Jurkat, Clone E6-1 (cell line): ENCODE measurements at places on chromosomes 7 and 10.

- no peak for DNase-seq
Observed at GRCh38 chr10:22473044-22473443, 127.7 kb downstream of the SPAG6 start.

DNA sequence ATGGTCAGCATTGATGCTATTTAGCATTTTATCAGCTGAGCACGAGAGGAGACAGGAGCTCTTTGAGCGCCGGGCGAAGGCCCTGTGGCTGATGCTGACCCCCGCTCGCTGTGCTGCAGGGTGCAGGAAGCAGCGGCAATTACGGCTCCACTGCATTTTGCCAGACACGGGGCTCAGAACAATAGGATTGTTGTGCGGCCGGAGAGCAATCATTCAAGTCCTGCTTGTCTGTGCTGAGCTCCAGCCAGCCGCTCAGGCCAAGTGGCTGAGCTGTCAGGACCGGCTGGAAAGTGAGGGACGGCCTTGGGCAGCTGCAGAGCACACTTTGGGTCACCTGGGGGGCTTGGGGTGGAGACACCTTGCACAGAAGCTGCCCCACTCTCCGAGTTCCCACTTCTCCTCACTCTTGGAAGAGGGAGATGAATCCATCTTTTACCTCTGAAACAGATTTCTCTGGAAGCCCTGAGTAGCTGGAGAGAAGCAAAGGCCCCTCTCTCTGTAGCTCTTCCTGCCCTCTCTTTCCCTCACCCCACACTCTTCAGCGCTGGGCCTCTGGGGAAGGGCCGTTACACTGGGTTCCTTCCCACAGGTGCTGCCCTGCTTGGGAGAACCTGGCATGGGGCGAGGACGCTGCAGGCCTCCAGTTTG, 17.3 kb upstream of the ADARB2 start:
- DNase-seq, result no peak

DNA sequence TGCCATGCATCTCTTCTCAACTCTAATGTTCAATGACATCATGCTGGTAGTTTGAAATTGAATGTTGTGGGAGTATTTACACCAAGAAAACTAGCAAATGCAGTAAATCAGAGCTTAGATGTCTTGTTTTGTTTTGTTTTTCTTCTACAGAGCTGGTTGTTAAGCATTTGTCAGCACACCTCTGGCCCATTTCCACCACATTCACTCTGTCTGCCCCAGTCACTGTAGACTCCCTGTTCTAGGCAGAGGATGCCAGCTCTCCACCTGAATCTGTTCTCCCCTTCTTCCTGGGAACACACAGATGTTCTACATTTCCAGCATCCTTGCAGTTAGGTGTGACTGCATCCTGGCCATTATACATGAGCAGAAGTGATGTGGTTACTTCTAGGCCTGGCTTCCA, 4.1 kb upstream of the ARHGAP22 start:
- no peak for DNase-seq

- DNase-seq, result no peak
Observed at GRCh38 chr10:116915340-116915739, 66.0 kb downstream of the ENO4 start.

DNA sequence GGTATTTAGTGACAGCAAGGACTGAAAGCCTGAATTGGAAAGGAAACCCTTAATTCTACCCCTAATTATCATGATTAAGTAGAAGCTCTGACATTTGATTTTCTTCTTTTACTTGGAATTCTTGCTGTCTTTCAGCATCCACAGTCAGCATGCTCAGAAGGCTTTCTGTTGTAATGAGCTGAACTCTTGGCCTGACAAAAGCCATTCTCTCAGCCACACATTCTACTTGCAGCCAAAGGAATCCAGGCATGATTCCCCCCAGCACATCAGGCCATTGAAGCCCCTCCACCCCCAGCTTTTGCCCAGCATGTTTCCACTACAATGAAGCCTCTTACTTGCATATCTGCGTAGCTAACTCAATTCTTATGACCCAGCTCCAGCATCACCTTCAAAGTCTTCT, 94.3 kb upstream of the FRMD4A start:
- no peak for DNase-seq

DNA sequence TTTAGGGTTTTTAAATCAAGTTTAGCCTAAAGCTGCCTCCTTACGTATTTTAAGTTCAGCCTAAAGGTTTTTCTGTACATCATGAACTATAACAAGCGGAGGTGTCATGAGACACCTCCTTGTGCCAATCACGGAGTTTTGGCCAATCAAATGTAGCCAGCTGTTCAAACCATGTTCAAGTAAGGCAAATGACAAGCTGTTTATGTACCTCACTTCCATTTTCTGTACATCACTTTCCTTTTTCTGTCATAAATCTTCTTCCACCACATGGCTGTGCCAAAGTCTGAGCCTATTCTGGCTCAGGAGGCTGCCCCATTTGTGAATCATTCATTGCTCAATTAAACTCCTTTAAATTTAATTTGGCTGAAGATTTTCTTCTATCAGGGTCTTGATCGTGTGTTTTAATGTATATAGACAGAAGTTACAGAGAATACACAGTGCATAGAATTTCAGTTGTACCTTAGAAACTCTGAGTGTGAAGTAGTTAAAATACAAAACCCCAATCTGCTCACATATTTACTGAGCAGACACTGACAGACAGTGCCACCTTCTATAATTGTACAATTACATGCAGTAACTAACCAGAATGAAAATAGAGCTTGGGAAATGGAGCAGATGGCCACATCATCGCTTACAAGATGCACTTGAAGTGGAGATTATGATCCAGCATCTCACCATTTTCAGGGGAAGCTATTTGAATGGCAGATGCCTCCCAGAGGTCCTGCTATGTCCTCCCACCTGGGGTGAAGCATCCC, 76.9 kb upstream of the LANCL2 start:
- DNase-seq, result no peak

DNA sequence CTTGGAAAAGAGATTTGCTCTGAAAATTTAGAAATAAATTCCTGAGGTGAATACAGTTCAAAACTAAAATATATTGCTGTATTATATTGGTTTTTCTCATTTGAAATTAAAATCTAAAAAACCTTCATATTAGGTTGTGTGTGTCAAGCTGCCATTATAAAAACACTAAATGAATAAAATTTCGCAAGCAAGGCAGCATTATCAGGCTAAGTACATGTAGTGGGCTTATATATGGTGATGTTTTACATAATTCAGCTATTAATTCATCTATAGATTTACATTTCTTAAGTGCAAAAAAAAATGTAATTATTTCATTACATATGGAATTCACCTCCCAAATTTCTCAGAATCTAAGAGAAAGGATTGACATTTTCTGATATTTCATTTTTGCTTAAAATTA, 5.3 kb downstream of the MEOX2 start:
- DNase-seq, result no peak

GRCh38 chr10:97434055-97434454, 8.1 kb downstream of the PGAM1 start:
- DNase-seq, result no peak

- DNase-seq, result peak; percentile 1
Observed at GRCh38 chr10:82969405-82969804, 1094.4 kb downstream of the NRG3 start.

DNA sequence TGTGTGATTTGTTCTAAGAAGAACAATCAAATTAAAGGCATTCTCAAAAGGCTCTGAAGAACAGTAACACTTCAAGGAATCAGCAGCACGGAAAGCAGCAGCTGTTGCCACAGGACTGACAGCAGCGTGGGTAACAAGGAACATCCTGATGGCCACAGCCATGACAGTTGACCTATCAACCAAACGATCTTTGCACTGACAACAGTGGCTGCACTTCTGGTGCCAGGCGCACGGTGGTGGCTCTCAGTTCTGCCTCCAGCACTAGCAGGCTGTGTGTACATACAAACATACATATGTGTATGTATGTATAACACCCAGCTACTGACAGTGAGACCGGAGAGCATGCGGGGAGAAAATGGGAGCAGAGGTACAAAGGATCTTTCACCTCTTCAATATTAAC, 114.1 kb downstream of the ZFAND4 start:
- peak; percentile 7 for DNase-seq

- no peak for DNase-seq
Observed at GRCh38 chr10:93435621-93436397, 46.3 kb downstream of the MYOF start.

- DNase-seq, result no peak
Observed at GRCh38 chr10:92699193-92699517, 9.4 kb downstream of the HHEX start.

GRCh38 chr7:106054971-106055532, 57.1 kb downstream of the SYPL1 start:
- no peak for DNase-seq

DNA sequence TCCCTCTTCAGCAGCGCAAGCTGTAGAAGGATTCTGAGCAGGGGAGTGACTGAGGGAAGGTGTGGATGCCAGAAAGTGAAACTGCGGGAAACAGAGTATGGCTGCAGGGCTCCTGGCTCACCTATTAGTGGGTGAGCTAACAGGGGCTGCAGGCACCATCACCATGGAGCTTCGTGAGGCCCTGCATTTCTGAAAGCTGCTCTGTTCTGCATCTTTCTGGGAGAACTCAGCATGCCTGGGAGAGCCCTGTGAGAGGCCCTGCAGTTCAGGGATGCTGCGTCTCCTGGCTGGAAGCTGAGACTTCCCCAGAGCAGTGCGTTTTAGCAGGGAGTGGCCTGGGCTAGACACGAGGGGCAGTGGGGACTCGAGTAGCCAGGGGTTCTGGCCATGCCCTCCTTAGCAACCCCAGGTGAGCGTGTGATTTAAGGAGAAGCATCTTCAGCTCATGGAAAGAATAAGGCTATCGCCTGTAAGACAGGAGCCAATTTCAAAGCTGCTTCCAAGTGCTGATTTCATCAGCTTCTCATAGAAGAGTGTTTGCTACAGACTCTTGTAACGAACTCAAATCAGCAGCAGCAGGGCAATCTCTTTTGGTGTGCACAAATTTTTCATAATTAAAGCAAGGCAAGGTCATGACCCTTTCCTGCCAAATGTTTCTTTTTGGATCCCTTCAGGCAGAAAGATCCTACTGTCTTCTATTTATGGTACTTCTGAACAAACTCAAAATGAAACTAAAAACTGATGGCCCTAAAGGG, 293.6 kb upstream of the ZNF32 start:
- no peak for DNase-seq

- DNase-seq, result no peak
Observed at GRCh38 chr10:79176052-79176501, 107.3 kb downstream of the ZMIZ1 start.

GRCh38 chr7:8371742-8372141, 61.7 kb upstream of the NXPH1 start:
- DNase-seq, result no peak

- no peak for DNase-seq
Observed at GRCh38 chr10:89283936-89284475, 17.8 kb upstream of the IFIT2 start.

GRCh38 chr7:23292623-23293022, 6.5 kb upstream of the MALSU1 start:
- no peak for DNase-seq

DNA sequence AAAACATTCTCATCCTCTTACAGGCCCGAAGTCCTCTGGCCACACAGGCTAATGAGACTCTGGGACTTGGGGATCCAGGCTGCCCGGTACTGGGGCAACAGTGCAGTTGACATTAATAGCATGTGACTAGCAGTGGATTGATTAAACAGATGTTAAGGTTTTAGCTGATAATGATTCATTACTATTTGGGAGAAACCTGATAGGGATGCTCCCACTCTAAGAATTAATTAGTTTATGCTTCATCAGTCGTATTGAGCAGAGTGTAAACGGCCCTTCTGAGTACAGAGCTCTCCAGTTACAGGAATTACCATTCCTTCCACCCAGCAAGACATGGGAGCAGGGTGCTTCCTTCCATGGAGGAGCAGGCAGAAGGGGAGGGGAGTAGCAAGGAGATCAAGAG, 82.7 kb downstream of the RPS24 start:
- DNase-seq, result no peak

DNA sequence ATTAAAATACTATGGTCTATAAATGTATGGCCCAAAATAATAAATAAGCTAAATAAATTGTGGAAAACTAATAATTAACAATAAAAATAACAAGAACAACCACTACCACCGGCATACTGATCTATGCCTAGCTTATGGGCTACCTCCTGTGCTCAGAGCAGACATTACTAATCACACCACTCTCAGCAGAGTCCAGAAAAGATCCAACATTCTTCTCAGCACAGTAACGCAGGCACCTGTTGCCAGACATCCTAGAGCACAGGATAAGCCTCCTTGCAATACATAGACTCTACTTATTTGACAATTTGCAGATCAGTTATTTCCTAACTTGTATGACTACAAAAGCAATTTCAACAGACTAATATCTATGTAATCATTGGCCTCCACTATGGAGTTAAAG, 137.1 kb upstream of the NEBL start:
- DNase-seq, result no peak

- DNase-seq, result no peak
Observed at GRCh38 chr10:36253731-36254130, 611.6 kb upstream of the FZD8 start.

- DNase-seq, result peak; percentile 28
Observed at GRCh38 chr10:98664329-98665042, 217.8 kb upstream of the HPS1 start.

GRCh38 chr10:71072131-71072822, 140.1 kb upstream of the UNC5B start:
- no peak for DNase-seq

GRCh38 chr10:75999001-75999400, 567.6 kb downstream of the LRMDA start:
- DNase-seq, result no peak

DNA sequence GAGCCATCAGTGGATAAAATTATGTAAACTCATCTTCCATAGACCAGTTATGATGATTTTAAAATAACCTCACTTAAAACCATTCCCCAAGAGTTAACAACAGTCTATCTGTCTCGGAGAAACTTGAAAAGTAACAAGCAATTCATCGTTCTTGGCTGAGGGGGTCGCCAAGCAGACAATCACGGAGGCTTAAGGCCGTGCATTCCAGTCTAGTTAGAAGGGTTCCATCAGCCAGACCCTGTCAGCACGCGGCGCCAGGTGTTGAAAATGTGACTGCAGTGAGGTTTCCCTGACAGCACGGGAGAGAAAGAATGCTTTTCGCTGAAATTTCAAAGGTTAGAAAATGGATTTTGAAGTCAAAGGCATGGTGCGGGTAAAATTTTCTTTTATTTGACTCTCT, 1025.0 kb upstream of the CELF2 start:
- no peak for DNase-seq

GRCh38 chr7:22604246-22604645, 104.3 kb upstream of the STEAP1B start:
- DNase-seq, result no peak

DNA sequence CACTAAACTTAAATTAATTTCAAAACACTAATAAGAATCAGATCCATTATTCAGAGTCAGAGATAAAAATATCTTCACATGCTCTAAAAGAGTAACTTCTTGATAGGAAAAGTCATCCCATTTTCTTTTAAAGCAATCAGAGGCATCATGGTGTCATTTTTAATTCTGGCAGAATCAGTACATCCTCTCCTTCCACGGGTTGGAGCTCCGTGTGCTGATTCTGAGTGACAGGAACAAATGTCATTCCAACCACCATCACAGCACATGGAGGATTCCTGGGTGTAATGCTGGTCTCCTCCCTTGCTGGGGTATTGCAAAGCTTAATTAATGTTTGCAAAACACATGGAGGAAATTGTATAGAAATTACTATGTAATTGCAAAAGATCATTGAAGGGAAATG, 114.5 kb upstream of the IMMP2L start:
- no peak for DNase-seq

- DNase-seq, result no peak
Observed at GRCh38 chr10:75470901-75471300, 39.5 kb downstream of the LRMDA start.
